Left forelimb (tissue), 1 donor: ENCODE measurements at places on chromosomes 6 and 20.

- DNase-seq: no peak
Observed at GRCh38 chr20:35767683-35768481, 3.9 kb upstream of the PHF20 start.

DNA sequence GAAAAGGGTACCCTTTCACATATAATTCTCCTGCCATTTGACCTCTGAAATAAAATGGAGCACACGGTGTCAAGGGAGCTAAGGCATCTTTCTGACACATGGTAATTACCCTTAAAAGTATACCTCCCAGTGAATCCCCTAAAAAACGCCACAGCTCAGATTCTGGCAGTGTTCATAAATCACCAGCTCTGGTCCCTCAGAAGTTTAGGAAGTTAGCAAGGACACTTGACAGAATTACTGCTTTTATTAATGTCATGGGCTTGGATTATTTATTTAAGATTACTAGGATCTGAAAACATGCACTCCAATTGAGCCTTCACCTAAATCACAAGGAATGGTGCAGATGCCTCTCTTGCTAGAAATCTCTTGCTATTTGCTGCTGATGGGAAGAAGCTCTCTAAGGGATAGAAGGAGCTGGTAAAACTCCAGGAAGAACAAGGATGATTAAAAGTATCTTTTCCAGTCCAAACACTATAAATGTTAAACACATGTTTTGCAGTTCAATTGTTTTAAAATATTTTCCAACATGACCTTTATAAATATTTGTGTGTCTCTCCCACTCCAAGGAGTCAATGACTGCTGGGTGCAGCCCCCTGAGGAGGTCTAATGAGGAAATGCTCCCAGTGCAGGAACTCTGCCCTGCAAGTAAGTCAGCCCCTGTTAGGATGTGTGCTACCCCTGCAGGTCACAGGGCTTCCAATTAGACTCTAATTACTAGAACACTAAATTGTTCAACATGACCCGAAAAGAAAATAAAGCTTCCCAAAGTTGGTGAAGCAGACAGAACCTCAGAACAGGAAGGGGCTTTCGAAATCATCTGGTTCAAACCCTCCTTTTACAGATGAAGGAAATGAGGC lies 230.3 kb downstream of the TFAP2A start:
- DNase-seq: no peak

DNA sequence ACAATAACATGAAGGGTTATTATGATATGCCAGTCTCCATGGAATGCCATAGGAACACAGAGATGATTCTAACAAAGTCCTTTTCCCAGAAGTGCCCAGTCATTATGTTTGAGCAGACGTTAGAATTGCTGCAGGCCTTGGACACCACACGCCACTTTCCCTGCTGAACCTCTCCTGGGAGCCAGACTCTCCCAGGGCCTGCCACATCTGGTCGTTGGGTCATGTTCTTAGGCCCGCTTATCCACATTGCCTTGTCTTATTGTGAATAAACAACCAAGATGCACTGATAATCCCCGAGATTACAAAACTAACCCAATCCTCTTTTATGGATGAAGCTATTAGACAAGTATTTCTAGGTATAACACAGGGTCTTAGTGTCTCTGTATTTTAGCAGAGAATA lies 276.5 kb upstream of the CITED2 start:
- DNase-seq: no peak

- no peak for DNase-seq
Observed at GRCh38 chr6:43149265-43149664, 21.8 kb upstream of the SRF start.

- DNase-seq: no peak
Observed at GRCh38 chr20:7933346-7933745, 6.9 kb downstream of the HAO1 start.

DNA sequence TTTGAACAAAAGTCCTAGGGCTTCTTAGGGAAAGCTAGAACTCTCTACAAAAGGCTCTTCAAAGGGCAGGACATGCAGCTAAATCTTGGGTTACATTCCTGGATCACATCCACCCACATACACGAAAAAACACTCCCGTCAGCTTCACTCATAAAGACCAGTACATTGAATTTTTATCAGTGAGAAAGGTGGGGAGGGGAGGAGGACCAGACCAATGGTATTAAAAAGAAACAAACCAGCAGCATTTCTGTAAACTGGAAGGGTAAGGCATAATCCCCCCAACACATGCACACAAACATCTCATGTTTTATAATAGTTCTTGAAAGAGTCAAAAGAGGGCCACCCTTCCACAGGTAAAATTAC lies 31.6 kb downstream of the MYLK4 start:
- no peak for DNase-seq

DNA sequence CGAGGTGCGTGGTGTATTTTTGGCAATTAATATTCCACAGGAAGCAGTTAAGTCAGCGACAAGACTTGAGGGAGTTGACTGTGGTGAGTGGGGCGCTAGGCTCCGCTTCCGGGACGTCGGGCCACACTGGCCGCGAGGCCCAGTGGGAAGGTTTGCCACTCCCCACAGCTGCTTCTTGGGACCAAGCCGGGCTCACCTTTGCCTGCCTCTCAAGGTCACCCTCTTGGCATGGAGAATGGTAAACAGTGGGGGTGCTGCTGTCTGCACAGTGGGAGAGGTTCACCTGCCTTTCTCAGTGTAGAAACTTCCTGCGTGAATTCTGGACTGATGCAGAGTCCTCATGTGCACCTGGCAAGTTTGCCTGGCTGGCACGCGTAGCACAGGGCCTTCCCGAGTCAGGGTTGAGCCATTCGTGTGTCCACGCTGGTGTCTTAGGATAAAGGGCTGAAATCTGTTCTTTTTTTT lies 6.4 kb downstream of the OSBPL2 start:
- no peak for DNase-seq

- DNase-seq: no peak
Observed at GRCh38 chr6:10276106-10276505, 138.8 kb downstream of the TFAP2A start.

GRCh38 chr20:10312111-10312510 lies 93.5 kb downstream of the SNAP25 start:
- DNase-seq: no peak
